ENCODE measurements at places on chromosomes 5 and 9. TPM values are rescaled to one million over a fixed set of nuclear protein-coding genes. Genes with fewer than 3 reads are reported as not detected.

PCDHGB7 gene
- 0.08 TPM for total RNA-seq

SLCO6A1 gene
- not detected for total RNA-seq

IL9 gene
- not detected for total RNA-seq

CCL21 gene
- total RNA-seq: not detected

PPP3R2 gene
- not detected for total RNA-seq

FOXI1 gene
- total RNA-seq: not detected

SCGB3A2 gene
- total RNA-seq: not detected

CATSPER3 gene
- 1.1 TPM for total RNA-seq

GRM6 gene
- total RNA-seq: not detected

EIF4EBP3 gene
- total RNA-seq: 15.4 TPM

CAMK4 gene
- total RNA-seq: 131 TPM

VLDLR gene
- total RNA-seq: 5.2 TPM

Data from activated naive CD4-positive, alpha-beta T cell treated with anti-CD3 and anti-CD28 coated beads, Interleukin-2, amount 10 ng/mL, durations not matched to agents 5 hours and 36 hours (primary cell).